KG1 (cell line): ENCODE measurements at places on chromosomes 1 and 21.

- no peak for DNase-seq
These were observed 5.2 kb upstream of the SH3GLB1 start for GRCh38 chr1:86699186-86699585.

DNA sequence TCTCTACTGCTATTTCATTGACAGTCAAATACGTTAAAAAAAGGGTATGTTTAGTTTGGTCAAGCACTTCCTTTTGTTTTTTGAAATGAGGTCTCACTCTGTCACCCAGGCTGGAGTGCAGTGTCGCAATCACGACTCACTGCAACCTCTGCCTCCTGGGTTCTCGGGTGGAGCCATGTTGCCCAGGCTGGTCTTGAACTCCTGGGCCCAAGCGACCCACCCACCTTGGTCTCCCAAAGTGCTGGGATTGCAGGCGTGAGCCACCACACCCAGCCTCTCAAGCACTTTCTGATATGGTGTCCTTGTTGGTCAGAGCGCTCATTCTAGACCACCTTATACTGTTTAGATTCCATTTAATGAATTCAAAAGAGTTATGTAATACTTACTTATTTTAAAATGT lies 20.9 kb upstream of the RHBDL2 start:
- DNase-seq = no peak

DNA sequence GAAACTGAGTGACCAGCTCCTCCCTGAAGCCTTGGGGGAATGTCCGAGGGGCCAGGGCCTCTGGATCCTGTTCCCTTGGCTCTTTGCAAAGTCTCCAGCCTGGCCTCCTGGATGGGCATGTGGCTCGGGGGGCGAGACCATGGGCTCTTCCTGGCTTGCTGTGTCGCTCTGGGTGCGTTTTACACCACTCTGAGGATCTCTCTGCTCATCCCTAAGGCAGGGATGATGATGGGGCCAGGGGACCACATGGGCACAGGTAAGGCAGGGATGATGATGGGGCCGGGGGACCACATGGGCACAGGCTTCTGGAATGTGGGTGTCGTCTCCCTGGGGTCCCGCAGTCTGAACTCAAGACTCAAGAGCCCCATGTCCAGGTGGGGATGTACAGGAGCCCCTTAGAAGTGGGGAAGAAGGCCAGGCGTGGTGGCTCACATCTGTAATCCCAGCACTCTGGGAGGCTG lies 17.7 kb downstream of the TP73 start:
- no peak for DNase-seq

- no peak for DNase-seq
These were observed 7.8 kb upstream of the PTTG1IP start for GRCh38 chr21:44881198-44881872.

GRCh38 chr1:170126696-170127095 lies 19.1 kb upstream of the NTMT2 start:
- DNase-seq = no peak

- DNase-seq = no peak
These were observed 25.6 kb downstream of the C1orf116 start for GRCh38 chr1:207006914-207007313.

DNA sequence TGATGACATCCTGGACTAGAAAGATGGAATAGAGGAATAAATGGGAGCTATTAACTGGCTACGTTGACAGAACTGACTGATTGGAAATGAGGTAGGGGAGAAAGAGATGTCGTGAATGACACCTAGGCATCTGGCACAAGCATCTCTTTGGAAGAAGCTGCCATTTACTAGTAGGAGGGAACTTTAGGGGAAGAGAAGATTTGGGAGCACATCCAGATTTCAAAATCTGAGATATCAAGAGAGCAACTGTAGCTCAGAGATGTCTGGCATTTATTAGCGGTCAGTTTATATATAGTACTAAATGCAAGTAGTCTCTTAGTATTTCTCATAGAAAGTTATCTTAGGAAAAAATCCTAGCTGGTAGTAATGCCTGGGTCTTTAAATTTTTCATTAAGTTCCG lies 131.9 kb upstream of the C1orf105 start:
- no peak for DNase-seq

DNA sequence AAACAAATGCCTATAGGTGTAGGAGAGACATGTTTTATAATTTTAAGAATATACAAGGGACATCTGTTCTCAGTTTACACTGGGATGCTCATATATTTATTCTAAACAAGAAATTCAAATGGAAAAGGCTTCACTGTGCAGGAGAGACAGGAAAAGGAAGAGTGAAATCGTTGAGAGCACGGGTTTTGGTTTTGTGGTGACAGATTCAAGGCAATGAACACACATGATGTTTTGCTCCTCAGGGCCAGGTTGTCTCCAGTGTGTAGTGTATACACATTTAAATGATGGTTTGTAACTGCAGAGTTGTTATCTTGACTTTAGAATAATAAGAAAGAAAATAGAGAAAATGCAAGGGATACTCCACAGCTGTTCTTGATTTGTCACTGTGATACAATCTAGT lies 73.7 kb downstream of the S1PR1 start:
- DNase-seq = no peak

DNA sequence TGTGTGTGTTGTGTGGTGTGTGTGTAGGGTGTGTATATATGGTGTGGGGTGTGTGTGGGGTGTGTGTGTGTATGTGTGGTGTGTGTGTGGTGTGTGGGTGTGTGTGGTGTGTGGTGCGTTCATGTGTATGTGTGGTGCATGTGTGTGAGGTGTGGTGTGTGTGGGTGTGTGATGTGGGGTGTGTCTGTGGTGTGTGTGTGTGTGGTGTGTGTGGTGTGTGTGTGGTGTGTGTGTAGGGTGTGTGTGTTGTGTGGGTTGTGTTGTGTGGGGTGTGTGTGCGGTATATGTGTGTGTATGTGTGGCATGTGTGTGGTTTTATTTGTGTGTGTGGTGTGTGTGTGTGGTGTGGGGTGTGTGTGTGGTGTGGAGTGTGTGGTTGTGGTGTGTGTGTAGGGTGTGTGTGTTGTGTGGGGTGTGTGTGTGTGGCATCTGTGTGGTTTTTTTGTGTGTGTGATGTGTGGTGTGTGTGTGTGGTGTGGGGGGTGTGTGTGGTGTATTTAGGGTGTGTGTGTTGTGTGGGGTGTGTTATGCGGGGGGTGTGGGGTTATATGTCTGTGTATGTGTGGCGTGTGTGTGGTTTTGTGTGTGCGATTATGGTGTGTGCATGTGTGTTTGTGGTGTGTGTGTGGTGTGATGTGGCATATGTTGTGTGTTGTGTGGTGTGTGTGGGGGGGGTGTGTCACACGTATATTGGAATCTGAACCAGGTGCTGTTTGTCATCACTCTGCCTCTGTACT lies 17.1 kb upstream of the ZBTB21 start:
- no peak for DNase-seq

- no peak for DNase-seq
These were observed 2220.5 kb downstream of the NCAM2 start for GRCh38 chr21:23218667-23219066.

DNA sequence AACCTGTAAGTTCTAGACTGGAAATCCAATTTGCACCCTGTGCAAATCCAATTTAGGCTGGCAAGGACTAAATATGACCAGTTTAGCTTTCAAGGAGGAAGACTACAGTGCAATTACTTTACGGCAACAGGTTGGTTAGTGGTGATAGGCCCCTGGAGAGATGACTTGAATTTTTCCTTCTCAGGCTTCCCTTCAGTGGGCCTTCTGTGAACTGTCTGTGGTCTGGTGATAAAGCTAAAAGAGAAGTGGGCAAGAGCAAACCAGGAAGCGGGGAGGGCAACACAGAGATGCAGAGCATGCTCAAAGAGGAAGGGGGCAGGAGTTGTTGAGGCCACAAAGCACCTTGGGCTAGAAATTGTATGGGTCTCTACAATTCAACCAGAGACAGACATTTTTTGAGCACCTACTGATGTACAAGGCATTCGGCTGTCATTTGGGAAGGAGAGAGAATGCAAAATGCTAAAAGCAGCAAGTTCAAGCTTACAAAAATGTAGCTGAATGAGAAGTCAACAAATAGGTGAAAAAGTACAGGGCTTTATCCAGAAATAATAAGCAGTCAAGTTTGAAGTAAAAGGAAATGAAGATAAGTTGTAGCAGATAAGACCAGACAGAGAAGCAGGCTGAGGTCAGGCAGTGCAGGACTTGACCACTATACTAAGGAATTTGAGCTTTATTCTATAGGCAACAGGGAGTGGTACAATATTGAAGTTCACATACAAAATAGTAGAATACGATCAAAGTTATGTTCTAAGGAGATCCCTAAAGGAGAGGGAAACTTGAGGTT lies 23.9 kb downstream of the INPP5B start:
- DNase-seq = peak; percentile 93

GRCh38 chr1:172874950-172875349 lies 175.8 kb downstream of the TNFSF18 start:
- DNase-seq = no peak

DNA sequence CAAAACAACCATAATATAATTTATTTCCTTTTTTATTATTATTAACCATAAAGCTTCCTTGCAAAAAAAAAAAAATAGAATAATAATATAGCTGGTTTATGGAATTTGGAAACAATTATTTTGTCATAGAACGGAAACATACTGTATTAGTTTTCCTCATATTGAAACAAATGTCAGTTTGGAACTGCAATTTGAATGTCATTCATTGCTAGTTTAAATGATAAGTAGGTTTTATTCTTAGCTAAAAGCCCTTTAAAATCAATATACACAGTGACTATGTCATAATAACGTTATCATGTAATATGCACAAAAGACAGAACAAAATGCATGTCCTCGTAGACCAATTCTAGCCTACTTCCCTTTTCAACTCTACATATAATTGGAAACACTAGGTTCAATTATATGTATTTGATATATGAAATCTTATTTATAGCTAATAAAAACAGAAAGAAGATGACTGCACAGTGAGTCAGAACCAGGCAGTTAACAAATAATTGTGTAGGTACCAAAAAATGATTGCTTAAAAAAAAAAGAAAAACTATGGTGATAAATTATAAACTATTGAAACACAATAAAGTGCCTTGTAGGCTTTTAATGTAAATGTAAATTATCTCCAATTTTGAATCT lies 85.2 kb upstream of the EXO1 start:
- DNase-seq = no peak

- no peak for DNase-seq
These were observed 56.2 kb upstream of the UBE2U start for GRCh38 chr1:64147045-64147724.

- no peak for DNase-seq
These were observed 91.8 kb downstream of the CENPF start for GRCh38 chr1:214694769-214695168.

GRCh38 chr1:83769594-83770318 lies 229.2 kb downstream of the TTLL7 start:
- no peak for DNase-seq

GRCh38 chr1:68197891-68198290 lies 34.4 kb downstream of the WLS start:
- DNase-seq = no peak

DNA sequence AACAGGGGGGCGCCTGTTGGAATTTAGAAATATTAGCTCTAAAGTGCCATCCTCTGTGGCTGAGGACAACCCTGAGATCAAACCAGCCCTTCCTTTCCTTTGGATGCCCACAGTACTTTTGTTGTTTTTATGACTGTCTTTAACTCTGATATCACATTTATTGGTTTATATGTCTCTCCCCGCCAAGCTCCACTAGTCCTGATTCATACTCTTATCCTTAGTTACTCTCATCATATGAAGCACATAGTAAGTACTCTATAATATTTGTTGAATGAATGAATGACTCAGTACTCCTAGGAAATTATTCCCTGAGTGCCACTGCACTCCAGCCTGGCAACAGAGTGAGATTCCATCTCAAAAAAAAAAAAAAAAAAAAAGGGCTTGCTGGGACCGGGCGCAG lies 22.6 kb upstream of the NRDC start:
- no peak for DNase-seq

DNA sequence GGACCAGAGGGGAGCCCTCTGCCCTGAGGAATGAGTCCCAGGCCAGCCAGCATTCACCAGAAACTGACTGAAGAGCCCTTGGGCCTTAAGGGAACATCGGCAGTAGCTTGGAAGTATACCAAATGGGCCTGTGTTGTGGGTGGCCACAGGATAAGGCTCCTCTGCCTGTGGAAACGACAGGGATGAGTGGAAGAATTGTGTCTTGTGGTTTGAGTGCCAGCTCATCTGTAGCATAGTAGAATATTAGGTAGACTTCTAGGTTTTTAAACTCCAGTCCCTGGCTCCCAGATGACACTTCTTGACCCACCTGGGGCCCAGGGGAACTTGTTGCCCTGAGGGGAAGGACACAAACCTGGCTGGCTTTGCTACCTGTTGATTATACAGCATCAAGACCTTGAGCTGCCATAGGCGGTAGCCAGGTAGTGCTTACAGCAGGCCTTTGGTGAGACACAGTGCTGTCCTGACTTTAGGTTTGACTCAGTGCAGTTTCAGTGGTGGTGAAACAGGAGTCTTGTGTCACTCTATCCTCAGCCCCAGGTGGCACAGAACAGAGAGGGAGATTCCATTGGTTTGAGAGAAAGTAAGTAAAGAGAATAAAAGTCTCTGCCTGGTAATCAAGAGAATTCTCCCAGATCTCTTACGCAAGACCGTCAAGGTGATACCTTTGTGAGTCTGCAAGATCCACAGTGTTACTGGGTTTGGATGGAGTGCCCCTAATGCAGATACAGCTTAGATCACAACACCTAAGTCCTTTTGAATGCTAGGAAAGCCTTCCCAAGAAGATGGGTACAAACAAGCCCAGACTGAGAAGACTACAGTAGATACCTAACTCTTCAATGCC lies 50.2 kb downstream of the RABGAP1L start:
- no peak for DNase-seq

GRCh38 chr1:232810856-232811255 lies 5.6 kb downstream of the MAP10 start:
- no peak for DNase-seq

DNA sequence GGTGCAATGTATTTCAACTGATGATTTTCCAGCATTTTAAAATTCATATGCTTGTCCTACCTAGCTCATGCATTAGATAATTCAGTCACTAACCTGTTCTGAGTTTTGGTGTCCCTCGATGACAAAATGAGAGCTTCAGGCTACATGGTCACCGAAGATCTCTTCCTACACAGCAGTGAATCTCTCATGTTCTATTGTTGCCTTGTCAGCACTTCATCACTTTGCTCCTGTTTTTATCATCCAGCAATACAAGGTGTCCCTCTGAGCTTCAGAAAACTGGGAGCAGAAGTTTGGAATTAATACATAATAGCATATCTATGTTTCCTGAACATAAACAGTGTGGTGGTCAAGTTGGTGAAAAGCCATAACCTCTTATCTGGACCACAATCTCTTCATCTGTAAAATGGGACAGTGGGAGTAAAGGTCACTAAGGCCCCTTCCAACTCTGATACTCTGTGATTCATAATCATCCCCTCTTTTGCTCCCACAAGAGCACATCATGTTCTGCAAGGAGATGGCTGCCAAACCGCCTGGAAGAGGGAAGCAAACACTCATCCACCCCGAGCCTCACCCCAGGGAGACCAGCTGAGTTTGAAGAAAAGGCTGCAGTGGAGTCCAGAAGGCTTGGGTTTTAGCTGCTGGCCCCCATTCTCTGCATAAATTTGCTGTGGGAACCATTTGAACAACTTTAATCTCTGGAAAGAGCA lies 137.9 kb upstream of the F3 start:
- no peak for DNase-seq

- DNase-seq = no peak
These were observed 27.0 kb upstream of the SMYD3 start for GRCh38 chr1:246534114-246534513.

- DNase-seq = no peak
These were observed 96.8 kb upstream of the C1orf105 start for GRCh38 chr1:172323686-172324085.
